Activated CD8-positive, alpha-beta memory T cell treated with anti-CD3 and anti-CD28 coated beads for 4 hours (primary cell): ENCODE measurements at places on chromosomes 1 and 21.

- no peak for DNase-seq
Observed at GRCh38 chr1:199743227-199743626, 284.3 kb upstream of the NR5A2 start.

- DNase-seq, result no peak
Observed at GRCh38 chr1:31389616-31390015, 16.7 kb upstream of the FABP3 start.

DNA sequence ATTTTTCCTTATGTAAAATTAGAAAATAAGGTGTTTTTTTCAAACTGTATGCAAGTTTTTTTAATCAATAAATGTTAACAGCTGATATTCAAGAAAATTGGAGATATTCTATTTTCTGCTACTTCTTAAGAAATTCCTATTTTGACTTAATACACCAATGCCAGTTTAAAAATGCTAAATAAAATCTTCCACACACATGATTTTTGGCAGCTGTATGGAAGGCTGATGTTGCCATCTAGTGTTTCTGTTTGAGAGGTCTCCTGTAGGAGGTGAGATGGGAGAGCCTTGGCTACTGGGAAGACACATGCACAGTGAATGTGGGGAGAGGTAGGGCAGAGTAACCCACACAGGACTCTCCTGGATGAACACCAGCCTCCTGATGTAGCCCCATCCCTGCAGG is 29.2 kb upstream of the OR2B11 start:
- DNase-seq, result peak; percentile 3

- DNase-seq, result no peak
Observed at GRCh38 chr1:185804206-185804605, 70.0 kb downstream of the HMCN1 start.

DNA sequence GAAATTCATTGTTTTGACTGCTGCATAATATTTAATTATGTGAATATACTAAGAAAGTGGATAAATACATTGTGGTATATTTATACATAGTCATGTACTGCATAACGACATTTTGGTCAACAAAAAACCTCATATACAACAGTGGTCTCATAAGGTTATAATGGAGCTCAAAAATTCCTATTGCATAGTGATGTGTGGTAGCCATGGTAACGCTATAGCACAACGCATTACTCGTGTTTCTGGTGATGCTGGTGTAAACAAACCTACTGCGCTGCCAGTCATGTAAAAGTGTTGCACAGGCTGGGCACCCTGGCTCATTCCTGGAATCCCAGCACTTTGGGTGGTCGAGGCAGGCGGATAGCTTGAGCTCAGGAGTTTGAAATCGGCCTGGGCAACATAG is 52.6 kb upstream of the NHLH2 start:
- DNase-seq, result no peak

DNA sequence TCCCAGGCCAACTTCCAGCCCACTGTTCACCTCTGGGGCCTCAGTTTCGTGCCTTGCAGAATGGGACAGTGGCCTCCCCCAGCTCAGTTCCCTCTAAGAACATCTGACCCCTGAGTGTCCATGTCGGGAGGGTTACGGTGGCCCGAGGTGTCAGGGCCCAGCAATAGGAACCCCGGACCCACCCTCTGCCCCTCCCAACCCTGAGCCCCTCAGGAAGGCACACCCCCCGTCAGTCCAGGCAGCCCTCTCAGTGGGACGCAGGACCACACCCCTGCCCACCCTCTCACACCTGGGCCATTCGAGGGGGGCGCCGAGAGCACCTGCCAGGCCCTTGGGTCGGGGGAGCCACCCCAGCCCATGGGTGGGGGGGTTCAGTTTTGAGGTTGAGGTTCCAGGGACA is 447 bp downstream of the TTC34 start:
- no peak for DNase-seq

- DNase-seq, result no peak
Observed at GRCh38 chr21:41635874-41636273, 127.9 kb upstream of the TMPRSS2 start.

GRCh38 chr21:21236996-21237395 is 238.8 kb downstream of the NCAM2 start:
- no peak for DNase-seq

GRCh38 chr1:183289051-183289496 is 103.0 kb downstream of the LAMC2 start:
- DNase-seq, result no peak

GRCh38 chr1:15178571-15179484 is 25.3 kb downstream of the TMEM51 start:
- no peak for DNase-seq
